ENCODE measurements at places on chromosomes 4 and X. TPM values are rescaled to one million over a fixed set of nuclear protein-coding genes. Genes with fewer than 3 reads are reported as not detected.

SH3D19 gene
- 31.6 TPM for total RNA-seq

ACE2 gene
- not detected for total RNA-seq

AFM gene
- not detected for total RNA-seq

DNA sequence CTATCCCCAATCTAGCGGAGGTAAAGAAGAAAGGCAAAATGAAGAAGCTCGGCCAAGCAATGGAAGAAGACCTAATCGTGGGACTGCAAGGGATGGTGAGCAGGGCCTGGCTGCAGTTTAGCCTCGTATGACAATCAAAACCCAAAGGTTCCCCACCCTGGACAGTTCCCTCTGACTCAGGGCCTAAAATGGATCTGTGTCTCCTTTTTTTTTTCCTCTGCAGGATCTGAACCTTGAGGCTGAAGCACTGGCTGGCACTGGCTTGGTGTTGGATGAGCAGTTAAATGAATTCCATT, 986 bp downstream of the HDAC6 start:
- ATAC-seq = no peak

- no peak for ATAC-seq
Observed at GRCh38 chrX:78708262-78708661, 39.3 kb upstream of the LPAR4 start.

- ATAC-seq = no peak
Observed at GRCh38 chr4:78707793-78708192, 68.4 kb upstream of the BMP2K start.

GRCh38 chrX:49108641-49109040, 14.9 kb downstream of the GPKOW start:
- ATAC-seq = no peak

DNA sequence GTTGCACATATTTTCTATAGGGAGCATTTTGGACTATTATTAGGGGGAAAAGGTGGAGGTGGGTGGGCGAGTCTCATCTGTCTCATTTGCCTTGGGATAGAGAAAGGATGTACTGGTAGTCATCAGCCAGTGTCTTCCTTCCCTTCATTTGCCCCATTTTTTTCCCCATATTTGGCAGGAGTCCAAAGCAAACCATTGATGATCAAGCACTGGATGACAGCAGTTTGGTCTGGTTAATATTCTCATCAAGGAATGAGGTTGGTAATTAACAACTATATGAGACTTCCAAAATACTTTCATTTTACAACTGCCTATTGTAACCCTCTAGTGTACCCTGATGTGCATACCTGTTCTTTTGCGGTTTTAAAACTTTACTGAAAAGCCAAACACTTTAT, 22.6 kb upstream of the IGFBP7 start:
- ATAC-seq = no peak

DNA sequence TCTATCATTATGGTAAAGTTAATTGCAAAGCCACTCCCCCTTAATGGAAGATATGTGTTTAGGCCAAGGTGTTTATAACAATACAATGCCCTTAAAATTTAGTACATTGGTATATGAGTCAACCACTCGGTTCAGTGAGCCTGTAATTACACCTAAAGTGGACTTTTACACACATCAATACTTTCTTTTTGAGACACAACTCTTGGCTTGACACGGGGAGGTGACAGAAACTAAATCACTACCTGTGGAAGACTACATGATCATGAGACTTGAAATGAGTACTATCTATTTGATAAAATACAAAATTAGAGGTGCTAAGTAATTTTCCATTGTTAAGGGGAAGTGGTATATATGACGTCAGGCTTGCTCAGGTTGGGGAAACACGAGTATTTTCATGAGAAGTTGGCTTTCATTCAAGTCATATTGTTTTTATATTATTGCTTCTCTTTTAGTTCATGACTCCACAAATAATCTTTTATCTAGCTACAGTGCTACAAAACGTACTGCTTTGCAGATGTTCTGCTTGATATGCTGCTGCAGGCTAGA, 918.3 kb downstream of the ARAP2 start:
- ATAC-seq = no peak

DNA sequence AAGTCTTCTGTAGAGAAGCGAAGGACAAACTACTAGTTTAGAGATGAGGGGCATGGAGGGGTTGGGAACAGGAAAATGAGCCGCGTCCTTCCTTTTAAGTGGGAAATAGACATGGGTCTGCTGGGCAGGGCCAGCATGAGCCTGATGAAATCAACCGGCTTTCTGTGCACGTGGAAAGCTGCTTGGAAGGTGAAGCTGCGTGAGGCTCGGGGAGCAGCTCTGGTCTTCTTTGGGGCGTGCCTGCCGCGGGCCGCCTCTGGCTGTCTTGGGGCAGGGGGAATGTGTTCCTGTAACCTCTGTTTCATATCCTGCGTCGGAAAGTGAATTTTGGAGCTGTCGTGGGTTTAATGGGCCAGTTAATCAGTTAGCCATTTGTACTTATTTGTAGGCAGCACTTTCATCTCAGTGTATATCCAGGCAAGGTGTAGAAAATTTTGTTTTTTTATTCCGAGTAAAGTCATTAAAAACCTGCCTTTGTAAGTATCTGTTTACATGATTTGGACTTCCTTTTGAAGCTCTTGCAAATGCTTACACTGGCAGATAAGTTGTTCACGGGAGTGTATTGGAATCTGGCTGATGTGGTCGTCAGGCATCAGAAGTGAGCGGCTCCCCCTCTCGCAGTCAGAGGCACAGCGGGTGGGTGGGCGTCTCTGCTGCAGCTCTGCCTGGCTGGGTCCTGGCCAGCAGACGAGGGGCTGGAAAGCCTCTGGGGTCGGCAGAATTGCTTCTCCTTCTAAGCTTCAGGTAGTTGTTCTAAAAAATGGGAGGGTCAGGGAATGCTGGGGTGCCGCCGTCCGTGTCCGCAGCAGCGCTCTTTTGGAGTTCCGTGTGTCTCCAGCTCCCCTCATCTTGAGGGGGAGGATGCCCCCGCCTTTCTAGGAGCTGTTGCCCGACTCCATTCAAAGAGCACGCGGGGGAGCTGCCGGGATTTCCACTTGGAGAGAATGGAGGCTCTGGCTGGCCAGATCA, 70.5 kb upstream of the HGFAC start:
- peak; percentile 47 for ATAC-seq

DNA sequence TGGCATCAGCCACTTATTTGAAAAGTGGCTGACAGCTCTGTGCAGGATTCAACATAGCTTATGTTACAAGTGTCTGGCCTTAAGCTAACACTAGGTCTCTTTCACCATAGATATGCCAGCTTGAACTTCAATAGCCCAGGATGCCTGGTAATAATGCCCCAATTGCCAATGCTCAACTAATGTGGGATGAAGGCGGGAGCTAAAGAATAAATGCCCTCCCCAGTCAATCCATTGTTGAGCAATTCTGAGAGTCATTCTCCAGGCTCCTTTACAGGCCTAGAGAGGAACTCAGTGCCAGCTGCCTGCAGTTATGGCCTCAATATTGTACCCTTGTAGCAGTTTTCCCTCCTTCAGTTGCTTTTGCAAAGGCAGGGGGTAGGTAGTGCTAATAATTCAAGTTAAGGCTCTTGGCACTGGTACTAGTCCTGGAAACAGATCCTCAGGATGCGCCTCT, 460.2 kb downstream of the GABRG1 start:
- peak; percentile 78 for ATAC-seq

TBC1D8B gene
- total RNA-seq = 3.9 TPM

DNA sequence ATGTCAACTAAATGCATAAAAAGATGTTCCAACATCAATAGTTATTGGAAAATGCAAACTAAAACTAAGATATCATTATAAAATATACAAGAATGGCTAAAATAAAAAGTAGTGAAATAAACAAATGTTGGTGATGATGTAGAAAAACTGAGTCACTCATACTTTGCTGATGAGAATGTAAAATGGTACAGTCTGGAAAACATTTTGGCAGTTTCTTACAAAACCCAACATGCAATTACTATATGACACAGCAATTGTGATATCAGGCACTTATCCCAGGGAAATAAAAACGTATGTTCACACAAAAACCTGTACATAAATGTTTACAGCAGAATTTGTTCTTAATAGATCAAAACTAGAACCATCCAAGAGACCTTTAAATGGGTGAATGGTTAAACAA, 182.6 kb downstream of the RTL9 start:
- ATAC-seq = no peak

GRCh38 chr4:178811356-178811755, 1369.1 kb upstream of the AGA start:
- ATAC-seq = no peak

DNA sequence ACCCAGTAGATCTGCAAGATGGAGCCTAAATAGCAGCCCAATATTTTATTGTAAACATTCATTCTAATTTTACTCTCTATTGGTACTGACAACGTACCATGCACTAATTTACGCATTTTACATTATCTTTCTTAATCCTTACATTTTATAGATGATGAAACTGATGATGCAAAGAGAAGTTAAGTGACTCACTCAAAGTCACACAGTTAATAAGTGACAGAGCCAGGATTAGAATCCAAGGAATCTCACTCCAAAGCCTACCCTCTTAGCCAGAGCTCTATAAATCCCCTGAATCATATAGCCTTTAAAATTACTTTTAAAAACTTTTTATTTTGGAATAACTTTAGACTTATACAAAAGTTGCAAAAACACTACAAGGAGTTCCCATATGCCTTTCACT, 37.6 kb downstream of the PHKA1 start:
- no peak for ATAC-seq

DNA sequence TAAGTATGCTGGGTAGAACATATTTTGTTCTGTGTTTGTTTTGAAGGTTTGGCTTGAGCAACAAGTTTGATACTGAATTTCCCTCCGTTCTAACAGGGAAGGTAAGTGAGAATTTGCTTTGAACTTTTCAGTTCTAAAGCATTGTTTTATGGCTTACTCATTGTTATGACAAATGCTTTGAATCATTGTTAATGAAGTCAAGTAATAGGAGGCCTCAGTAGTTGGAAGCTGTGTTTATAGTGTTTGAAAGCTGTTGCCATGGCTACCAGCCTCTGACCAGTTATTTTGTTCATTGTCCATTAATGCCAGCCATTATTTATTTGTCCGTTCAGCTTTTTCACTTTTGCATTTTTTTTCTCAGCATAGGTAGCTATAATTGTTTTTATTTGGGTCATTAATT, 14.4 kb downstream of the CHIC1 start:
- peak; percentile 49 for ATAC-seq

DNA sequence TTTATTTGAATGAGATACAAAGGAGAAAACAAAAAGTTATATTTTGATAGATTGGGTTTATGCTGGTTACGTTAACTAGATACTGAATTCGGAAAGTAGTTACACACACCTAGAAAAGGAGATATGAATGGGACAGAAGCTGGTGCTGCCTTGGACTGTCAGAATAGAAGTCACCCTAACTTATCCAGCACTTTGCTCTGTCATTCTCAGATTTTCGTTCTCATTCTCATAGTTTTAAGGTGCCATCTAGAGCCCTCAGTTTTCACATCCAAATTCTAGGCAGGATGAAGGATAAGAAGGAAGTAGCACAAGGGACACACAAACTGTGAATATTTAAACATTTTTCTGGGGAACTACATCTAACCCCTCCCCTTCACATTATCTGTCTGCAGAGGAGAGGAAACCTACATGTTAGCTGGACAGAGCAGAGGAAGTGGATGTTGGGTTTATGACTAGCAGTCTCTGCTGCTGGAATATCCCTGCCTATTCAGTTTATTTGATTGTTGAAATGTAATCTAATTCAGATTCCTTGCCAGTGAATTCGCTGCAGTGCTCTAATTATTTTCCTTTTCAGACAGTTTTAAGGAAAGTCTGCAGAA, 521.9 kb downstream of the FAT4 start:
- ATAC-seq = no peak

GRCh38 chr4:21882051-21882839, 66.3 kb downstream of the KCNIP4 start:
- peak; percentile 36 for ATAC-seq

DNA sequence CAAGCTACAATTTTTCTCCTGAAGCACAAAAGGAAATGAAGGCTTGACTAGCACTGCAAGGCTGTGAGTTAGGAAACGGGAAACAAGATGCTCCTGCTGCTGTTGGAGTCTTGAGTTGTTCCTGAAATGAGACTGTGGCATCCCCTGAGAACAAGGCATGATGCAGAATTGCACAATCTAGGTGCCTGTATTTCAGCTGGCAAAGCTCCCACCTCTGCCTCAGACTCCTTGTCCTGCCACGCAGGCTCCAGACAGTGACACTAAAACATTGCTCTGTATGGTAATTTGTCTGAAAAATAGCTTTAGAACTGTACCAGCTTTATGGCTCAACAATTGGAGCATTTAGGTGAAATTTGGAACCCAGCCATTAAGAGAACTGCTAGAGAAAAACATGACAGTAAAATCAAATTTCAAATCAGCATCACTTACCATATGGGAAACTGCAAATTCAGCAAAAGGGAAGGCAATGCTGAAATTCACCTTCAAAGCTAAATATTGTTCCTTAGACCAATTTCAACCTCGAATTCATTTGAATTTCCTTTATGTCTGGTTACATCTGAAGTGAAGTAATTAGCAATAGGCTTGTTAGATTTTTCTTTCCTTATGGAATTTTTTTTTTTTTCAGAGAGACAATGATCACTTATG, 103.4 kb downstream of the MFAP3L start:
- ATAC-seq = no peak

DNA sequence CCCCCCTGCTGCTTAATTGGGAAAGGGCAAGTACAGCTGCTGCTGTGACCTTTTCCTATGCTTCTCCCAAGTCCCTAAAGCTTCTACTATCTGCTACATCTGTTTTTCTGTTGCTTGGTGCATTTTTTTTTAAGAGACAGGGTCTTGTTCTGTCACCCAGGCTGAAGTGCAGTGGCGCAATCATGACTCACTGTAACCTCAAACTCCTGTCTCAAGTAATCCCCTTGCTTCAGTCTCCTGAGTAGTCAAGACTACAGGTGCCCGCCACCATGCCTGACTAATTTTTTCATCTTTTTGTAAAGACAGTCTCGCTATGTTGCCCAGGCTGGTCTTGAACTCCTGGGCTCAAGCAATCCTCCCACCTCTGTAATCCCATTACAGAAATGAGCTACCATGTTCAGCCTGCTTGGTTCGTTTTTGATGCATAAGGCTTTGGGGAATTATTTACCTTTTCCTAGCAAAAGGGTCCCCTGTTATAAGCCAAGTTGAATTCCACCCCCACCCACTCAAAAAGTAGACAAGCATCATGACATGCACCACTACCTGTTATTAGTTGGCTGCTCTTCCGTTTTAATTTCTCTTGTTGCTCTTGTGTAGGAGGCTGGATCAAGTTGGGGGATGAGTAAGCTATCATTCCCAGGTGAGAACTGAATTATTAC, 39.6 kb downstream of the DGKK start:
- ATAC-seq = no peak

GRCh38 chr4:58761563-58761962, 1651.4 kb upstream of the IGFBP7 start:
- ATAC-seq = no peak

SH3RF1 gene
- 13.0 TPM for total RNA-seq

DNA sequence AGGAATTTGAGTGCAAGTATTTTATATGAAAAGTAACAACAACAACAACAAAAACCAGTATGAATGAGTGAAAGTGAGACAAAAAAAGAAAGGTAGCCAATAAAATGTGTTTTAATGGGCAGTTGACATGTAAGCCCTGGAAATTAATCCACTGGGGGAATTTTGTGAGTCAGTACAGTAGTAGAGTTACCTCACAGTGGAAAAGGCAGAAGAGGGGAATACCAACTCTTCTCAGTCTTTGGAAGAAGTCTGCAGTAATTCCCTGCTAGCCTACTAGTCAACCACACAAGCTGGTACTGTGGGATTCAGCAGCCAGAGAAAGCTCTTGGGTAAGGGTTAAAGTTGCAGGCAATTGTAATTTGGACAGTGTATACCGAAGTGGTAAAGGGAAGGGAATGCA, 76.3 kb upstream of the IL15 start:
- ATAC-seq = no peak

All from motor neuron (in vitro differentiated cells).